ENCODE measurements at places on chromosomes 3 and 15.

- no peak for DNase-seq
Measured at GRCh38 chr15:51450001-51450400, 108.5 kb downstream of the GLDN start.

- no peak for DNase-seq
Measured at GRCh38 chr15:82653483-82654168, 6.5 kb upstream of the CPEB1 start.

DNA sequence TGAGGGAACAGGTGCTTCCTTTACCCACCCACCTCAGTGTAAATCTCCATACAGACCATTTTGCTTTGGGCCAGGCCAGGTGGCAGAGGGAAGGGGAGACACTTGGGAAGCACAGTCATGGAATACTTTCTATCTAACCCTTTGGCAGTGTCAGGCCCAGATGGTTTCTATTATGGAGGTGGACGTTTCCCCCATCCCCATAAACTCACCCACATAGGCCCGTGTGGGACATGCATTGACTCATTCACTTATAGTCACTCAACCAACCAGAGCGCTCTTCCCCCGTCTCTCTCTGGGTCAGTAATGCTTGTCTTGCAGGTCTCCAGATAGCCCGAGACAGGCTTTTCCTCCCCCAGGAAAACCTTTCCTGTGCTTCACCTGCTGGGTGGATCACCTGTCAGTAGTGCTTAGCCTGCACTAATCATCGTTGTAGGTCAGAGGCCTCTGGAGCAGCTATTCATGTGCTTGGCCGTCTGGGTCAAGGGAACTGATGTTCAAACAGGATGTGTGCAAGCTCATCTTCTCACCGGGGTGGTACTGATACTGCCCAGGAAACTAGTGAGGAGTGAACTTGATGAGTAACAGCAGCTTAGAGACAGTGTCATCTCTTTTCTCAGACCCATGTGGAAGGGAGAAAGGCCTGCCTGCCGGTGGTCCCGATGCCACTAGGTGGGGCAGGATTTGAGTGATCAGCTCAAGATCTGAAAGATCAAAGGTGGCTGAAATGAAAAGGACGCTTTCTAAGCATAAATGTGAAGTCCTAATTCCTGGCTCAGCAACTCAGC lies 67.1 kb downstream of the CEMIP start:
- no peak for DNase-seq

GRCh38 chr3:117045143-117045542 lies 335.6 kb downstream of the TUSC7 start:
- DNase-seq, result no peak

GRCh38 chr3:59049671-59050331 lies at the start of gene CFAP20DC:
TSS of gene CFAP20DC (minus strand) at chr3:59050025. CDS start at chr3:59049631, 394 bp downstream.
- peak; percentile 89 for DNase-seq

GRCh38 chr3:16840101-16840424 lies 44.7 kb upstream of the PLCL2 start:
- no peak for DNase-seq

GRCh38 chr3:458653-459310 lies 262.2 kb downstream of the CHL1 start:
- no peak for DNase-seq

DNA sequence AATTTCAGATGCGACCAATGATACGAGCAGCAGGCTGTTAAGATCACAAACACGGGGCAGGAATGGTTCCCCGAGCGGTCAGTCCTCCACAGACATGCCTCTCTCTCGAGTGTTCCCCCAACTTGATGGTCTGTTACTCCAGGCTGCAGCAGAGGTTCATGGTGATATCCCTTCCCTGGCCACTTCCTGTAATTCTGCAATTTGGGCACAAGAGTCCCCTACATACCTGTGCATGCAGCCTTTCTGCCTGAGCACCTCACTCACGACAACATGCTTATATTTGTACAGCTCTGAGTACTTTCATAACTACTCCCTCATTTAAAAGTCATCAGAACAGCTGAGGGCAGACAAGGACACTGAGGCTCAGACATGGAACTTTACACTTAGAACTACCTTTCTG lies 408.1 kb upstream of the NR2F2 start:
- DNase-seq, result no peak

- DNase-seq, result no peak
Measured at GRCh38 chr3:155495387-155495786, 201.9 kb upstream of the STRIT1 start.

GRCh38 chr3:139937674-139938279 lies 2.8 kb downstream of the CLSTN2 start:
- no peak for DNase-seq

GRCh38 chr3:24255414-24255813 lies 239.2 kb downstream of the THRB start:
- no peak for DNase-seq

DNA sequence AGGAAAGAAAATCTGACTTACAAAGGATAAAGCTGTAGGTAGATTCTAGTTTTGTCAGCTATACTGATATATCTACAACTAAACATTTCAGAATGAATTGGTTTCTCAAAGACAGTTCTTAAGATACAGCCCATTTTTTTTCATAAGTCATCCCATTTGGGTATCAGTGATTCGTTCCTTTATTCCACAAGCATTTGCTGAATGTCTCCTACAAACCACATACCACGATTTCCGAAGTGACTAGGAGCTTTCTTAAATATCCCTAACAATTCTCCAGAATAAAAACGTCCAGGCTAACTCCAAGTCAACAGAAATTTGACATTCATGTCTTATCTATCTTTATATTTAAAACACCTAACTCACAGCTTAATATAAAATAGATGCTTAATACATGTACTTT lies 59.8 kb downstream of the TP53BP1 start:
- DNase-seq, result no peak

DNA sequence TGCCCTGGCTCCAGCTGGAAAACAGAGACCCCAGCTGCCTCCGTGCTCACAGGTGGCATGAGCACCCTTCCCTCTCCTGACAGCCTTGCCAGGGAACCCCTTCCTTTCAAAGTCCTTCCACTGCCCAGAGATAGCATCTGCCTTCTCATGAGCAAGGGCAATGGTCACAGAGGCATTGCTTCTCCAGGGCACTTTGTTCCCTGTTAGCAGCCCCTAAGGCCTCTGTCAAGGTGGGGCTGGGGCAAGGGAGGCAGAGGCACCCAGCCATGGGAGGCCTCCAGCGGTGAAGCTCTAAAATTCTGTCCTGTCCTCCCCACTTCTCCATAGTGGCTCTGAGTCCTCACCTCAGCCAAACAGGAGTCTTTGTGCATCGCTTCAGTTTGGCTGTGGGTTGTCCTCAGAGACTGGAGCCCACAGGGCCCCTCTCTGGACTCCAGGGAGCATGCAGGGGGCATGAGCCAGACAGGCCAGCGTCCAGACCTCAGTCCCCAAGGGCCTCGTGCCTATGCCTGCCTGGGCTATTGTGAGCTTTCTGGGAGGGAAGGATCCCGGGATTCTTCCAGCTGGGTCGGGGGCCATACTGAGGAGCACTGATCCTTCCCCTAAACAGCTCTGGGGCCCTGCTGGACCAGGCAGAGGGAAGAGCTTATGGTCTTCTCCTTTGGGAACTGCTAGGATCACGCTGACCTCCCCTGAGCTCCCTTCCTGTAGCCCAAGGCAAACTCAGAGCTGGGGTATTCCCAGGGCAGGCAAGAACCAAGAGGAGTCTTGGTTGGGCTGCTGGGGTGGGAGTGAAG lies 106.6 kb downstream of the DNAJB8 start:
- DNase-seq, result no peak

DNA sequence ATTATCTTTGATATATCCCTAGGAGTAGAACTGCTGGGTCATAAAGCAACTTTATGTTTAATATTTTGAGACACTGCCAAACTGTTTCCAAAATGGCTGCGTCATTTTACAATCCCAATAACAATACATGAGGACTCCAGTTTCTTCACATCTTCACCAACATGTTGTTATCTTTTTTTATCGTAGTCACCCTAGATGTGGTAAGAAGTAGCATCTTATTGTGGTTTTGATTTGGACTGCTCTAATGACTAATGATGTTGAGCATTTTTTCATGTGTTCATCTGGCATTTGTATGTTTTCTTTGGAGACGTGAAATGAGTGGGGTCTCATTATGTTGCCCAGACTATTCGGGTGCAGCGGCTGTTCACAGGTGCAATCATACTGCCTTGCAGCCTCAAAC lies 83.8 kb downstream of the MAP4 start:
- no peak for DNase-seq

- DNase-seq, result no peak
Measured at GRCh38 chr3:127170814-127171213, 22.1 kb upstream of the PRR23E start.

DNA sequence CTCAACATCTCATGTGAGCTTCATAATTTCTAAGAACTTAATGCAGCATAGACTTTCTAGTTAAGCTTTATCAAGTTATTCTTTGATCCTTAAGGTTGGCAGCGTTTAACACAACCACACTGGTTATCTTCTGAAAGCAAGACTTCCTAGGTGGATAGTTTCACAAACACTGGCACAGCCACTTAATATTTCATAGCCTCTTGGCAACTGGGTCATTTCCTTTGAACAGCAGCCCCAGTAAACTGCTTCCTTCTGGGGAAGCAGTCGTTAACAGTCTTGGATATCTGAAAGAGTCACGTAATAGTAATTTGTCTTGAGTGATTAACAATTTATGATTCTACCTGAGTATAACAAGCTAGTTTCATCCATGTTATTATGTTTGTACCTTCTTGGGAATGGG lies 45.9 kb upstream of the ABHD10 start:
- no peak for DNase-seq

Data from activated CD4-positive, alpha-beta T cell treated with anti-CD3 and anti-CD28 coated beads, Interleukin-2, amount 50 U/mL, for 24 hours (primary cell).